Body of pancreas (tissue), 4 donors: ENCODE measurements at places on chromosomes 4 and X.

- DNase-seq, result no peak
- no peaks in the 10 kb centered on the region for H3K27me3 ChIP-seq
- no peaks in the 10 kb centered on the region for H3K4me1 ChIP-seq
- H3K27ac ChIP-seq, result no peak overlapping the region
- H3K4me3 ChIP-seq, result no peak overlapping the region
Measured at GRCh38 chr4:142974328-142974727, 128.2 kb upstream of the INPP4B start.

- no peaks in the 10 kb centered on the region for H3K4me1 ChIP-seq
- no peaks in the 10 kb centered on the region for H3K36me3 ChIP-seq
- H3K4me3 ChIP-seq, result no peak overlapping the region
- H3K27ac ChIP-seq, result no peak overlapping the region
- no peak for DNase-seq
- H3K27me3 ChIP-seq, result no peaks in the 10 kb centered on the region
Measured at GRCh38 chr4:83724485-83725335, 188.8 kb downstream of the GPAT3 start.

DNA sequence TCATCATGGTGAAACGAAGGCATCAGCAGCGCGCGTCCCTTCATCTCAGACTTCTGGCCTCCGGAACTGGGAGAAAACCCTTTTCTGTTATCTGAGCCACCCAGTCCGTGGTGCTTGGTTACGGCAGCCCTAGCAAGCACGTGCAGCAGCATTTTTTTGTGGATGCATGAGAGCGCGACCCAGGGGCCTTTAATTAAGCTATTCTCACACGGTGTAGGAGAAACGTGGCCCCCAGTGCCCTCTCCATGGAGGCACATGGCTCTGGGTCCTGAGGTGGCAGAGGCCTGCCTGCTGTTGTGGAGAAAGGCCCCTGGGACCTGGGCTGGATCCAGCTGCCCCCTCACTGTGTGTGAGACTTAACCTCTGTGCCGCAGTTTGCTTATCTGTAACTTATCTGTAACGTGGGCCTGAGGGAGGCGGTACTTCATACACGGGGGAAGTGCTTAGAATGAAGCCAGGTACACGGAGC, 9.5 kb downstream of the CLCN4 start:
- H3K36me3 ChIP-seq, result no peaks in the 10 kb centered on the region
- H3K27me3 ChIP-seq, result no peaks in the 10 kb centered on the region
- H3K4me3 ChIP-seq, result no peak overlapping the region
- peak overlapping the region; percentile 40 for H3K27ac ChIP-seq
- DNase-seq, result no peak
- no peaks in the 10 kb centered on the region for H3K4me1 ChIP-seq

- H3K4me1 ChIP-seq, result no peaks in the 10 kb centered on the region
- H3K36me3 ChIP-seq, result no peaks in the 10 kb centered on the region
- H3K27ac ChIP-seq, result no peak overlapping the region
- no peak for DNase-seq
- H3K27me3 ChIP-seq, result no peaks in the 10 kb centered on the region
Measured at GRCh38 chr4:145048817-145049216, 49.2 kb downstream of the ANAPC10 start.

GRCh38 chrX:130051176-130051845, 59.0 kb downstream of the ELF4 start:
- no peak for DNase-seq
- H3K36me3 ChIP-seq, result no peaks in the 10 kb centered on the region
- no peaks in the 10 kb centered on the region for H3K27me3 ChIP-seq
- no peak overlapping the region for H3K4me3 ChIP-seq
- no peaks in the 10 kb centered on the region for H3K4me1 ChIP-seq
